ENCODE measurements at places on chromosomes 12 and 14.

DNA sequence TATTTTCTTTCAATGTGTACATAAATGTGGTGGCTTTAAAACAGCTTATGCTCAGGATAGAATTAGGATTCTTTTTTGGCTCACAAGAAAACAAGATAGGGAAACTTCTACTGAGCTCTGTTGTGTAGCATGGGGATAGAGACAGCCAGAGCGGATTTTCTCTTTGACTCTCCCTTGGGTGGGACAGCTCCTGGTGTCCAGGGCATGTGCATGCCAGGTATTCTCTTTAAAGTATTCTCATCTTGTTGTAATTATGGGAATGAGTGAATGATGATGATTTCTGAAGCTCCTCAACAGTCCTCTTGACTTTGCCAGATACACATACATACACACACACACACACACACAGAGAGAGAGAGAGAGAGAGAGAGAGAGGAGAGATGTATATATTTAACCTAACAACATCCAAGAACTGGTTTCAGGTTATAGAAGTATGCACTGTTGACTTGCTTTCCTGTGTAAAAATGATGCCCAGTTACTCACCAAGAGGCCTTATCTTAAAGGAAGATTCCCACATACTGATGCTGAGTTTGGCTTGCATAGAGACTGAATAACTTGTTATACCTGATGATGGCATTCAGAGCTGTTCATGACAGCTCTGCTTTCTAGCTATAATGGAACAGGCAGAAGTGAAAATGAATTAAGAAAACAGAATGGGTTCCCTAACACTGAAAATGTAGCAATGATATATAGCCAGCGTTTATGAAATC is 387.5 kb downstream of the EGLN3 start:
- no peak for DNase-seq

GRCh38 chr12:92445253-92446082 is 257.3 kb upstream of the PLEKHG7 start:
- DNase-seq = no peak

- DNase-seq = no peak
Observed at GRCh38 chr14:63852271-63852816, 460 bp upstream of the SYNE2 start.

DNA sequence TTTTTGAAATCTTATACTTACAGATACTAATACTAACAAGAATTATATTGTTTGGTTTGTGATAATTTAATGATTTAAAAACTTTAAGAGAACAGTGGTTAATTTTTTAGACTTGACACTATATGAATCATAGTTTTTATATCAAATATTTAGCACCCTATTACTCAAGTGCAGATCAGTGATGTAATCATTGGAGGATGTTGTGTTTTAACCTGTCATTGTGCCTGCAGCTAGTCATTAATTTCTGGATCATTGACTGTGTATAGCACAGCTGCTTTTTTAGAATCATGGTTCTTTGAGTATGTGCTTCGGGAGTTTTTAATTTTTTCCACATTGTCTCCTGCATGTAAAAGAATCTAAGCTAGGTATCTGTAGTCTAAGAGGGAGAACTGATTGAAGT is 17.3 kb downstream of the ARID4A start:
- no peak for DNase-seq

DNA sequence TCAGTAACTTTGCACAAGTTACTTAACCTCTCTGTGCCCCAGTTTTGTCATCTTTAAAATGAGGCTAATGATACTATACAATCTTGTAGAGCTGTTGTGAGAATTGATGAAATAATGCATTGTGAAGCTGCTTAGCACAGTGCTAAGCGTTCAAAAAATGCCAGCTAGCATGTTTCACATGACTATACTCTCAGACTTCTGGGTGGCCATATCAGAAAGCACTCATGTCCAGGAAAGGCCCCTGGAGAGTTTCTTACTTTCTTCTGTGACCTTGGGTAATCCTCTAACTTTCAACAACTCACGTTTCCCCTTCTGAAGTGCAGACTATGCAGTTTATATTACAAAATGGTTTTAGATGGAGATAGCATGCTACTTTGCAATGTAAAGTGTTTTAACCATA is 68.1 kb downstream of the TPH2 start:
- DNase-seq = no peak
